Astrocyte (in vitro differentiated cells and primary cell): ENCODE measurements at places on chromosomes 2 and 18. TPM values are rescaled to one million over a fixed set of nuclear protein-coding genes. Genes with fewer than 3 reads are reported as not detected.

The LCT gene
- total RNA-seq: not detected in 2 replicates

The MCM6 gene
- 7.8 and 9.5 TPM in 2 replicates for total RNA-seq

The TRABD2A gene
- total RNA-seq: 2.6 and 3.2 TPM in 2 replicates

The FAM228B gene
- total RNA-seq: 9.7 and 10.4 TPM in 2 replicates

The PLB1 gene
- 0.98 and 1.9 TPM in 2 replicates for total RNA-seq

The PARD6G gene
- 26.9 and 29.6 TPM in 2 replicates for total RNA-seq

The CACNB4 gene
- total RNA-seq: 1.8 and 2.9 TPM in 2 replicates
